ENCODE measurements at places on chromosomes 7 and 10.

- no peak for DNase-seq
Measured at GRCh38 chr7:101618916-101619315, 10.2 kb downstream of the MYL10 start.

- DNase-seq = no peak
Measured at GRCh38 chr7:70435634-70436033, 696.3 kb upstream of the GALNT17 start.

DNA sequence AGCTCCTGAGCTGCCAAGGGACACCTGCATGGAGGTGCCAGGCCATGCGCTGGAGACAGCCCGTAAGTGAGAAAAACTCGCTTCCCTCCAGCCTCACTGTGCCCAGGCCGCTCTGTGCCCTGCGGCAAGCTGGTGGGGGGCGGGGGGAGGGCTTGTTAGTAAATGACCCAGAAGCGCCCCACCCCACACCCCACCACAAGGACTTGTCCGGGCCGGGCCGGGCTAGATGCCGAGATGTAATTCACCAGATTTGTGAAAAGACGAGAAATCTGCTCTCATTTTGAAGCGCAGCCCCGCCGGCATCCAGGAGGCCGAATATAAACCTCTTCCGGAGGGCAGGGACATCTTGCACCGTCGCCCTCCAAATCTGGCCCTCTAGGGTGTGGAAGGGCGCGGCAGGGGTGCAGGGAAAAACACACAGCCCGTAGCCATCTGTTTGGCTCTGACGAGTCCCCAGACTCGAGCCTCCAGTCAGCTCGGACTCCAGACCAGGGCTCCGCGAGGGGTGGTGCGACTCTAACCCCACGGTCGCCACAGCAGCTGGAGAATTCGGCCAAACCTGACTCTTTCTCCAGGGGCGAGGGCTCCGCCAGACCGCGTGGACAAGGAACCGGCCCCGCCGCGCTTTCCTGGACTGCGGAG lies 14.8 kb downstream of the TLX1 start:
- no peak for DNase-seq

- no peak for DNase-seq
Measured at GRCh38 chr10:92756201-92757065, 66.7 kb downstream of the HHEX start.

DNA sequence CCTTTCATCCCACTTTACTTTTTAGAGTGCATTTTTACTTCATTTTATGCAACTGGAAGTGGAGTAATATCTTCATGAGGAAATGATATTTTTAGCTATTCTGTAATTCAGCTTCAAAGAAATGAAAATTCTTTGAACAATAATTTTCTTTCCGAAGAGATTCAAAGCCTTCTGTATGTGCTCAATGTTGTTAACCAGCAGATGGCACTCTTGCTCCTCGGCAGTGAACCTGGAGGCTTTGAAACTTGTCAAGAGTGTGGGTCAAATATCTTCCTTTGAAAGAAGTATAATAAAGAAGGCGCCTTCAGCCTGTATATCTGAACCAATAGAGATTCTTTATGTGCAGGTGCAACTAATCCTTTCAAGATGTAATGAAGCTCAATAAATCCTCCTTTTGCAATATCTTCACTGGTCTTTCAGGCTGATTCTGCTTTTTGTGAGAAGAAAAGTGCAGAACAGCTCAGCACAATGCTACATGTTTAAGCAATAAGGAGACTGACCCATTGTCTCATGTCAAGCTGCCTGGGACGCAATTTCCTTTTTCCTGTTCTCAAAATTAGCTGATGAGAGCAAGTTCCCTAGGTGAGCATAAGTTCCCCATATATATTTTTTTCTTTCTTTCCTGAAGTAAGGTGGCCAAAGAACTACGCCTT lies 258.4 kb downstream of the SEMA3A start:
- no peak for DNase-seq

DNA sequence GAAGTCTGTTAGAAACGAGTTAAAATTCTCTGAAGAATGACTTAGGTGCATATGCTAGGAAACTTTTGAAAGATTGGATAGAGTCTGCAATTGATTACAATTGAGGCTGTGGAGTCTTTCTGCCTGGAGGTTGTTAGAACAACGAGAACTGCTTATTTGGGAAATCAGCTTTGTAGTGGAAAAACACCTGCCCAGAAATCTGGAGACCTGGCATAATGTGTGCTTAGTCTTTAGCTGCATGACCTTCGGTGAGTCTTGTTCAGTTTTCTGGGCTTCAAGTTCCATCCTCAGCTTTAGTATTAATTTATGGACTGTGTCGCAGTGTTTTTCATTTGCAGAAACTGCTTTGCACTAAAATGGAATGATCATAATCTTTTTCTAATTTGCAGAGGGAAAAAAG lies 31.7 kb downstream of the CCNY start:
- no peak for DNase-seq

GRCh38 chr7:50690541-50691011 lies 92.1 kb downstream of the GRB10 start:
- no peak for DNase-seq

DNA sequence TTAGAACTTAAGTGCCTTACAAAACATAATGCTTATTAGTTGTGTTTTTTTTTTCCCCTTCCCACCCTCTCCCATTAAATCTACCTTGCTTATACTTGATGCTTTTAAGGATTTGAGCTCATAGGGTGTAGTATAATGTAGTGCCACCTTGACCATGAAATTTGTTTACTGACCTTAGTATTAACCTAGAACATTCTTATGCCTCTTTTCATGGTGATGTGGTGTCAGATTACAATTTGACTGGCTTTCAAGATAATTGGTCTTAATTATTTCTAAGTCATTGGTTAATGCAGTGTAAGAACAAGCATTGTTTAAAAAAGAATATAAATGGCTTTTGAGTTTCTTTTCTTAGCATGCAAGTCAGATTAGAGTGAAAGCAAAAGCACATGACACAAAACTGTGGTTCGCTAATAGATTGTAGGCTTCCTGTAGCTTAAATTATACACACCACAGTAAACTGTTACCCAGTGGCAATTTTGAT lies 61.8 kb downstream of the ADD3 start:
- DNase-seq = no peak

DNA sequence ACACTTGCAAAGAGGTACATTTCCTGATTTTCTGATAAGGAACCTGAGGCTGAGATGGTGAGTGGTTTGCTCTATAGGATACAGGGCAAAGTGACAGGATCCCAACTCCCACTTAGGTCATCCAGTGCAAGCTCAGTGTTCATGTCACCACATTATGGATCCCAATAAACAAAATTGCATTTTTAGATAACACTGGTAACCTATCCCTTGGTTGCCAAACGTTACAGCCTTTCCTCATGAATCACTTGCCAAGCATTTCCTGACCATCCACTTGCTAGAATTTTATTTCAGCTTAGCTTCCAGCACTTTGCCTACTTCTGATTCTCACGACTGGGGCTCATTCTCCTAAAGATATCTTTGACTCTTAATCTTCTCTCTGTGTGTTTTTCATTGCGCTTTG lies 131.4 kb upstream of the ODAD2 start:
- DNase-seq = no peak

DNA sequence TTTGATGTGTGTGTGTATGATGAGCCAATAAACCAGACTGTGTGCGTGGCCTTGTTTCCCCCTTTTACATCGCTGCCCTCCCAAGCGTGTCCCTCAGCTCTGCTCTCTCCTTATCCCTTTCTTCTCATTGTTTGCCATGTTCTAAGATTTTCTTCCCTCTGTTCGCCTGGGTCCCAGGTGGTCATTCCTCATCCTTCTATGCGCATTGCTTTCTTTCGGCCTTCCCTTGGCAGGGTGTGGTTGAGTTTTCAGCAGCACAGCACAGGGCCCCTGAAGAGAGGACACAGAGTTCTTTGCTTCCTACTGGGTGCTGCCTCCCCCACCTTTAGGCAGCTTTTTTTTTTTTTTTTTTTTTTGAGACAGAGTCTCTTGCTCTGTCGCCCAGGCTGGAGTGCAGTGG lies 23.1 kb downstream of the GBX1 start:
- DNase-seq = no peak

GRCh38 chr7:137879357-137880158 lies 32.8 kb upstream of the DGKI start:
- DNase-seq = no peak

DNA sequence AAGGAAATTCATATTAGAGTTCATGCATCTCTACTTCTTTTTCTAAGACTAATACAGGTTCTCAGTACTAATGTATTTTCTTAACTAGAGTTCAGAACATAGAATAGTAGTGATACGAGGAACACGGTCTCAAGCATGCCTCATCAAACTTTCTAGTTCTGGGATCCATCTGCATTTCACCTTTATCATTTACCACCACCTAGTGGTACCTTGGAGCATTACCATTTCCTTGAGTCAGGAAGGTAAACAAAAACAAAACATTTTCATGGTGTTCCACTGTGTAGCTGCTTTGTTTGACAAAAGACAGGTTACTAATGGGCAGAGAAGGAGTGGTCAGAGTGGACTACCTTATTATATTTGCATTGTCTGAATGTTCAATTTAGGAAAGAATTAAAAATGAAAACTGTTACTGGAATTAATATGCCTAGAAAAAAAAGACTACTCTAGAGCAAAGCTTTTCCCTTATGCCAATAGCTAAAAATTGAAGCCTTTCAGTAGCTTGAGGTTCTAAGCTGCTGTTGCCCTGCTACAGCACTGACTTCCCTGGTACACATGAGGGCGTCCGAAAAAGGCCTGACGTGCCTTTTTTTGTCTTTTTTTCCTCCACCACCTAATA lies 44.5 kb downstream of the STARD3NL start:
- DNase-seq = no peak

- no peak for DNase-seq
Measured at GRCh38 chr7:83819911-83820310, 171.0 kb upstream of the SEMA3E start.

- DNase-seq = no peak
Measured at GRCh38 chr7:103727982-103728610, 261.4 kb downstream of the RELN start.

All from activated T-helper 1 cell treated with anti-CD3 and anti-CD28 coated beads, Interleukin-2, amount 50 U/mL, for 16 hours (primary cell).